ENCODE measurements at places on chromosomes 16 and 17. TPM values are rescaled to one million over a fixed set of nuclear protein-coding genes. Genes with fewer than 3 reads are reported as not detected.

Gene CLEC19A
- 0.35 TPM for total RNA-seq

- no peak overlapping the region for H3K4me3 ChIP-seq
- 0 out of 2 replicates have a peak, but pooled peaks cover 4% of the 10 kb centered on the region for H3K4me1 ChIP-seq
- H3K27ac ChIP-seq: no peak overlapping the region
- no peaks in the 10 kb centered on the region for H3K27me3 ChIP-seq
- no peak for DNase-seq
These were observed 2.4 kb upstream of the ITGAX start for GRCh38 chr16:31352376-31353115.

Gene FSCN2
- total RNA-seq: 0.30 TPM

Gene SLC7A6OS
- 16.4 TPM for total RNA-seq

GRCh38 chr17:19309701-19310100 lies 52.8 kb downstream of the B9D1 start:
- DNase-seq: no peak
- H3K4me1 ChIP-seq: no peaks in the 10 kb centered on the region
- peaks cover 12% of the 10 kb centered on the region for H3K36me3 ChIP-seq
- no peaks in the 10 kb centered on the region for H3K27me3 ChIP-seq
- no peak overlapping the region for H3K27ac ChIP-seq
- no peak overlapping the region for H3K4me3 ChIP-seq

Gene SMIM36
- not detected for total RNA-seq

DNA sequence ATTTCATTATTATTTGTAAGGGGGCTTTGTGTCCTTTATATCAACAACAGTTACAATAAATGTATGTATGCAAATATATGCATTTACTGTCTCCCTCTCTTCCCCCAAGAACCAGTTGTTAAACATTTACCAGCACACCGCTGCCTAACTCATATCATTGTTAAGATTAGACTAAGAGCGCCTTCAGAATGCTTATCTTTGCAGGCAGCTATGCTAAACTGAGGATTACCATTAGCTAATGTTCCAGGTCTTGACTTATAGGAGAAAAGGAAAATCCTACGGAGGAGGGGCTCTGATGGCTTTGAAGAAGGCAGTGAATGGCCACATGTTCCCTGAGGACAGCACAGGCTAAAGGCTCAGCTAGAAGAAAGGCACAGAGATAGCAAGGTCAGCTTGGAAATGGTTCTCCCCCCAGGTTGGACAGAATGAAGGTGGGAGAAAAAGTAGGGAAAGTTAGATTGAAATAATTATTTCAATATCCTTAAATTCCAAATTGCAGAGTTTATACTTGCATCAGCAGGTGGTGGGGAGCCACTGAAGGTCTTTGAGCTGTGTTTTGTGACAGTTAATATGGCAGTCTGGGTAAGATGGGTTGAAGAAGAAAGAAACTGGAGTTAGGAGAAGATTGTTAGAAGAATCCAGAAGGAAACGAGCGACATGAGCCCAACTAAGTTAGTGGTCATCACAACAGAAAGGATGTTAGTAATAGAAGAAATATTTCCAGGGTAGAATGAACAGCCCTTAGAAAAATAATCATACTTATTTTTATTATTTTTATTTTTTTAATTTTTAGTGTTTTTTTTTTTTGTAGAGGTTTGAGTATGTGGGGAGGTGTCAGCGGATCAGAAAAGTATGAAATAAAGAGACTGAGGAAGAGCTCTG lies 87.0 kb upstream of the MAF start:
- no peaks in the 10 kb centered on the region for H3K4me1 ChIP-seq
- DNase-seq: no peak
- H3K4me3 ChIP-seq: no peak overlapping the region
- no peaks in the 10 kb centered on the region for H3K36me3 ChIP-seq

Gene NRN1L
- 4.9 TPM for total RNA-seq

DNA sequence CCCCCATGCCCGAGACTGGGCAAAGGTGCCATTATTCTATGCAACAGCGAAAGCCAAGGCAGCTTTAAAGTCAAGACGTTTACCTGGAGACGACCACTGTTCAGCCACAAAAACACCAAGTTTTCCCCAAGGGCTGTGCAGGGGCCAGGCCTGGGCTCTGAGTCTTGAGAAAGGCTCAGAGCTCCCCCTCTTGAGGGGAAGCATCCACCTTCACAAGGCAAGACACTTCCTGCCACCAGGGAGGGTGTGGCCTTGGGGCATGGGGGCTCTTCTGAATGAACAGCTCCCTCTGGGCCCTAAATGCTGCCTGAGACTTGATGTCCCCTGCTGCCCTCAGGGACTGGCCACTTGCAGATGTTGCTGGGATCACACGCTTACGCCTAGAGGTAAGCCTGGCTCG lies 26.5 kb downstream of the PDIA2 start:
- peaks cover 19% of the 10 kb centered on the region for H3K36me3 ChIP-seq
- no peaks in the 10 kb centered on the region for H3K4me1 ChIP-seq
- H3K27ac ChIP-seq: no peak overlapping the region
- no peak overlapping the region for H3K4me3 ChIP-seq

DNA sequence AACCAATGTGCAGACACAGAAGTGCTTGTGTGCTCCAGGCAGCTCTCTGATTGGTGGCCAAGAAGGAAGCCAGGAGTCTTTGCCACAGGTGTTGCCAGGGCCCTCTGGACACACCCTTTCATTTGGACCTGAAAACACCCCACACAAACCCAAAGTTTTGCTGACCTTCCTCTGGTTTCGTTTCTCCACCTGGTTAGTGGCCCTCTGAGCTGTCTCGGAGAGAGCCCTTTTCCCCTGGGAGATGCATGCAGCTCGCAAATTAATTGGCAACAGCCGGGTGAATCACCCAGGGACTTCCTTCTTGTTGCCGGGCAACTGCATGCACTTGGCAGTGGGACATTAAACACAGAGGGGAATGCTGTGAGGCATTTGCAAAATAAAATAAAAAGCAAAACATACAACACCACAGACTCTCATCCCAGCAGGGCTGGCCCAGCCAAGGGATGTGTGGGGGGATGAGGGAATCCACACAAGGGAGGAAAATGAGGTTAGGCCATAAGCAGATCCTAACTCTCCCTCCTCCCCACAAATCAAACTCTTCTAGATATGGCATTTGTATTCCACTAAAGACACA lies 286.6 kb downstream of the SOX9 start:
- H3K27me3 ChIP-seq: peaks cover 50% of the 10 kb centered on the region
- no peaks in the 10 kb centered on the region for H3K36me3 ChIP-seq
- no peak overlapping the region for H3K27ac ChIP-seq
- no peak for DNase-seq
- H3K4me1 ChIP-seq: no peaks in the 10 kb centered on the region

DNA sequence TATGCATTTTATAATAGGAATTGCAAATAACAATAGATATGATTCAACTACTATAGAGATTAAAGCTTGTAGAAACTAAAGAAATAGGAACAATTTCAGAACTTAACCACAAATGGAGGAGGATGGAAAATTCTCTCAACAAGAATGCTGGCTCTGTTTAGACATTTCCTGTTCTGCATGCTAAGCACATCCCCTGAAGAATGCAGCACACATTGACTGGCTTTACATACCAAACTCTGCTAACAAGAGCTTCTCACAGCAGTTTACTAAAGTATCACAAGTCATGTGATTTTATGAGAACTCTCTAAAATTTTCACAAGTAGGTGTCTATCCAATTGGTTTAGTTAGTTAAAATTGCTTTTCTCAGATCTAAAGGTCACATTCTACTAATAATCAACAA lies 85.2 kb downstream of the SPAG9 start:
- no peaks in the 10 kb centered on the region for H3K4me1 ChIP-seq
- DNase-seq: no peak
- H3K36me3 ChIP-seq: no peaks in the 10 kb centered on the region
- H3K27me3 ChIP-seq: no peaks in the 10 kb centered on the region

Gene GP1BA
- not detected for total RNA-seq

- H3K4me1 ChIP-seq: no peaks in the 10 kb centered on the region
- DNase-seq: no peak
- no peaks in the 10 kb centered on the region for H3K27me3 ChIP-seq
- H3K36me3 ChIP-seq: peaks cover 41% of the 10 kb centered on the region
These were observed 42.0 kb downstream of the RPA1 start for GRCh38 chr17:1871756-1872155.

- H3K4me3 ChIP-seq: no peak overlapping the region
- no peaks in the 10 kb centered on the region for H3K4me1 ChIP-seq
- H3K27me3 ChIP-seq: no peaks in the 10 kb centered on the region
- DNase-seq: no peak
- H3K36me3 ChIP-seq: peaks cover 3% of the 10 kb centered on the region
- H3K27ac ChIP-seq: no peak overlapping the region
These were observed 1747.9 kb downstream of the TP53TG3F start for GRCh38 chr16:35207059-35207999.

GRCh38 chr16:3665508-3665907 lies 11.0 kb downstream of the DNASE1 start:
- peaks cover 47% of the 10 kb centered on the region for H3K36me3 ChIP-seq
- no peaks in the 10 kb centered on the region for H3K27me3 ChIP-seq
- no peak for DNase-seq
- no peak overlapping the region for H3K4me3 ChIP-seq

Gene SYT17
- total RNA-seq: 5.6 TPM

- H3K27me3 ChIP-seq: no peaks in the 10 kb centered on the region
- H3K27ac ChIP-seq: no peak overlapping the region
- no peak overlapping the region for H3K4me3 ChIP-seq
- no peaks in the 10 kb centered on the region for H3K36me3 ChIP-seq
These were observed 939.9 kb upstream of the SOX9 start for GRCh38 chr17:71180801-71181385.

DNA sequence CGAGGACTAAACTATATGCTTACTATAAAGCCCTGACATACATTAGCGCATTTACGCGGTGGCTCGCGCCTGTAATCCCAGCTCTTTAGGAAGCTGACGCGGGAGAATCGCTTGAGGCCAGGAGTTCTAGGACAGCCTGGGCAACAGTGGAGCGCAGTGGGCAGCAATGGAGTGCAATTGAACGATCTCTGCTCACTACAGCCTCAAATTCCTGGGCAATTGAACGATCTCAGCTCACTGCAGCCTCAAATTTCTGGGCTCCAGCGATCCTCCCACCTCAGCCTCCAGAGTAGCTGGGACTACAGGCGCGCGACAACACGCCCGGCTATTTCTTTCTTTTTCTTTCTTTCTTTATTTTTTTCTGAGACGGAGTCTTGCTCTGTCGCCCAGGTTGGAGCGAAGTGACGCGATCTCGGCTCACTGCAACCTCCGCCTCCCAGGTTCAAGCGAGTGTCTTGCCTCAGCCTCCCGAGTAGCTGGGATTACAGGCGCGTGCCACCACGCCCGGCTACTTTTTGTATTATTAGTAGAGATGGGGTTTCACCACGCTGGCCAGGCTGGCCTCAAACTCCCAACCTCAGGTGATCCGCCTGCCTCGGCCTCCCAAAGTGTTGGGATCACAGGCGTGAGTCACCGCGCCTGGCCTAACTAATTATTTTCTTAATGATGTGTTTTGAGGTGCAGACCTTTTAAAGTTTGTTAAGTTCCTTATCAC lies 506 bp upstream of the COG7 start:
- peaks cover 2% of the 10 kb centered on the region for H3K4me1 ChIP-seq
- no peak for DNase-seq
- H3K27ac ChIP-seq: no peak overlapping the region
- H3K4me3 ChIP-seq: peak overlapping the region; percentile 78
- no peaks in the 10 kb centered on the region for H3K36me3 ChIP-seq

Gene ZSCAN10
- 209 TPM for total RNA-seq

DNA sequence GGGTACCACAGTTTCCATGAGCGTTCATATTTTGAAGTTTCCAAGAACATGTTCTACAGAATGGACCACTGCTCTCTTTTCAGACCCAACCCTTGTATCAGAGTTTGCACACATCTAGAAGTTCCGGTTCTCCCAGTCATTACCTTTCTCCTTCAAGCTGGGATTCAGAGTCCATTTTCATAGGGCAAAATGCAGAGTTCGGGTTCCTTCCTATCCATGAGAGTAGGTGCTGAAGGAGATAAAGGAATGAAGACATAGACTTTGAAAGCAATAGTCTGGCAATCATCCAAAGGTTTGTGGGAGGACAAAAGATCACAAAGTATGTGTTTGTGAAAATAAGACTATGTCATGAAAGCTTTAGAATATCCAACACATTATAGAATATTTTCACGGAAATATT lies 699.6 kb downstream of the MAF start:
- H3K27me3 ChIP-seq: no peaks in the 10 kb centered on the region
- H3K36me3 ChIP-seq: no peaks in the 10 kb centered on the region
- H3K27ac ChIP-seq: no peak overlapping the region

DNA sequence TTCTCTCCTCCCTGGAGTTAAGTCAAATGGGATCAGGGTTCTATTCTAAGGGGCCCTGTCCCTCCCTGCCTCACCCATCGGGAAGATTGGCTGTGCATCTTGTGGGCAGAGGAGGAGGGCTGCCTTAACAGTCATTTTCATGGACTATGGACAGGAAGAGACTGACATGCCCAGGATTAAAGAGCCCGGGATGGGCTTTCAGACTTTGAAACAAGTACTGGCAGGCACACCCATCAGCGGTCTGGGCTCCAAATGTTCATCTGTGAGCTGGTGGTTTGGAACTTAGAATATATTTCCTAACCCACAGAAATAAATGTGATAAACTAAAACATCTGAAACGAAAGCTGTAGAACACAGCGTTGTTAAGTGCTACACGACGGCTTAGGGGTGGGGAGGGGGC lies 6.5 kb downstream of the SLC6A4 start:
- H3K36me3 ChIP-seq: no peaks in the 10 kb centered on the region
- no peaks in the 10 kb centered on the region for H3K4me1 ChIP-seq
- DNase-seq: no peak
- H3K4me3 ChIP-seq: no peak overlapping the region
- no peak overlapping the region for H3K27ac ChIP-seq

DNA sequence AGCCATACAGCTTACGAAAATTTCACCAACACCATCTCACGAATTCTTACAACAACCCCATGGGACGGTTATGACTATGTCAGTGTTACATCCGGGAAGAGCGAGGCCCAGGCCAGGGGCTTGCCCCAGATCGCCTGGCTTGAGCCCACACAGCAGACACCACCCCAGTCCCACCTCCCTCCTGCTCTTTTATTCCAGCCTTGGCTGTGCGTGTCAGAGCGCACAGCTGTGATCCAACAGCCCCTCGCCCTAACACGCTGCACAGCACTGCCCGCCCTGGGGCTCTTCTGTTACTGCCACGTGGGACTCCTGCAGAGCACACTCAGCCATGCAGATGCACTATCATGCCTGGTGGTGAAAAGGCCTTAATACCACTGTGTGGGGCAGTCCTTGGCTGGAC lies 127.9 kb downstream of the ENGASE start:
- no peaks in the 10 kb centered on the region for H3K4me1 ChIP-seq
- H3K27me3 ChIP-seq: no peaks in the 10 kb centered on the region
- H3K27ac ChIP-seq: no peak overlapping the region
- H3K36me3 ChIP-seq: no peaks in the 10 kb centered on the region
- no peak overlapping the region for H3K4me3 ChIP-seq
- no peak for DNase-seq

- peaks cover 16% of the 10 kb centered on the region for H3K4me1 ChIP-seq
- peaks cover 2% of the 10 kb centered on the region for H3K36me3 ChIP-seq
- H3K27ac ChIP-seq: no peak overlapping the region
- peaks cover 80% of the 10 kb centered on the region for H3K27me3 ChIP-seq
These were observed 4.4 kb upstream of the LHX1 start for GRCh38 chr17:36932694-36933511.

DNA sequence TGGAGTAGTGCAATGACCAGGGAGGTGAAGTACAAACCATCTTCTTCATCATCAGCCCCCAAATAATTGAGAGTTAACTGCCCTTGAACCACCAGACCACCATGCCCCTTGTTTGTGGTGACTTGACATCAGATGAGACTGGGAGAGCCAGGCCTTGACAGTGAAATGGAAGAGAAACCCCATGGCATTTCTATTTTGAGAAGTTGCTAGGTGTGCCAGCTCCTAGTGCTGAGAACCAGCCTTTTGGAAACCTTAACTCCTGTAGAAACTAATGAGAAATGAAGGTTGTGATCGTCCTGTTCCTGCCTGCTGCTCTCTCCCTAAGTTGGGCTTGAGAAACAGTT lies 2.8 kb downstream of the TMEM94 start:
- peaks cover 2% of the 10 kb centered on the region for H3K4me1 ChIP-seq
- DNase-seq: no peak
- no peak overlapping the region for H3K4me3 ChIP-seq
- H3K27me3 ChIP-seq: no peaks in the 10 kb centered on the region
- no peak overlapping the region for H3K27ac ChIP-seq
